ENCODE measurements at places on chromosomes 13 and 19.

DNA sequence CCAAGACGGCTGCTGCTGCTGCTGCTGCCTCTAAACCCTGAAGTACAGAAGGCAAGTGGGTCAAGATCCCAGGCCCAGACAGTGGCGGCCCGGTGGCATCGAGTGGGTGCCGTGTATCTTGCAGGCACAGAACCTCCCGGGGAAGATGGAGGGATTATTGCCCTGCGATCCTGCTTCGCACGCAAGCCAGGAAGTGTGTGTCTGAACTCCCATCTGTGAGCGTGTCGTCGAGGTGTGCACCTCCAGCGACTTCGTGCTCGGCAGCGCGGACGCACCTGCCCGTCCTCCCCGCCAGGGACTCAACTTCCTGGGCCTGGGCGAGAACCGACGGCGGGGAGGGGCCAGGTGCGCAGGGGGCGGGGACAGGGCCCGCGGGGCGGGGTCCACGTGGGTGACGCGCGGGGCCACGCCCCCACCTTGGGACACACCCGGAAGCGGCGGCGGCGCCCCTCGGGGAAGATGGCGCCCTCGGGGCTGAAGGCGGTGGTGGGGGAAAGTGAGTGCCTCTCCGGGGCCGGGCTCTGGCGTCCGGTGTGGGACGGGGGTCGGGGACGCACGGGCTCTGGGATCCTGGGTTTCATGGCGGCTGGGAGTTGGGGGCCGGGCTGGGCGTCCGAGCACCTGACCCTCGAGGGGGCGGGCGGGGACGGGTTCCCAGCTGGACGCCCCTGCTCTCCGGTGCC, at the start of gene STXBP2:
STXBP2 (plus strand) TSS at position 420 of the 683 bp plus-strand sequence; CDS start at position 460, 40 bp downstream.
- peak; percentile 81 for DNase-seq

GRCh38 chr13:112072534-112073244, 5.7 kb downstream of the SOX1 start:
- no peak for DNase-seq

DNA sequence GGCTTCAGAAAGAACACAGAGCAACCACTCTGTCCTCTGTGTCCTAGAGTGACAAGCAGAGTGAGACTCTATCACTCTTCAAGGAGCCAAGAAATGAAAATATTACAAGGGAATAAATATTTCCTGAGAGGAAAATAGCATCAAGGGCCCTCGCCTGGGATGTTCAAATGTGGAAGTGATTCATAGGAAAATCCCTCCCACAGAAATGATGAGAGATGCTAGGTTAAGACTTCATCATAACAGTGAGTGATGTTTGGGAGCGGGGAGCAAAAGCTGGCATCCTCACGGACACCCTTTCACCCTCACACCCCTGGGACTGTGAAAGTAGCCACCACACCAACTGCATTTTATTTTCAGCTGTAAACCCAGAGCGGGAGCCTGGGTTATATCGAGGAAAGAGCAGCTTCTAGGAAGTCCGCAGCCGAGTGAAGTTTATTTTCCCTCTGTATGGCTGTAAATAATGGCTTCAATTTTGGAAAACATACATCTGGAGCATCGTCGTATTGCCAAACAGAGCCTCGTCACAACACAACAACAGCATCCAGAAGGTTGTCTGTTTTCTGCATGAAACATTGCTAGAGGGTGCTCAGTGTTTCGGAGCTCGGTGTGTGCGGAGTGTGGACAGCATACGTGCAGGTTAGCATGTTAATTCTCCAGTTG, 54.8 kb downstream of the DLEU7 start:
- DNase-seq, result no peak

DNA sequence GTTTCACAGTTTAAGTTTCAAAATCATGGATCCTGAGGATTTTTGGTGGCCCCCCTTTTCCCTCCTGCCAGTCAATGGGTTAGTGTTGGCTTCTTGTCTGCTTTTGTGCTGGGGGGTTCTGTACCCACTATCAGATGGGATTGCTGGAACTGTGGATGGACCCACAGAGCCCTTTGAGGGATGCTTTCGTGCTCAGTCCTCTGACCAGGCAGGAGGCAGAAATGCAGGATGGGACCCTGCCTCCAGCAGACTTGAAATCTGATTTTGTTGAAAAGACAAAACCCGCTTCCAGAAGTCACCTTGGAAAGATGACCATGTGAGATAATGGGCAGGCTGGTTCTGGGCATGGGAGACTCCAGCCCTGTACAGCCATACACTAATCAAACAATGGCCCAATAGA, 408.9 kb downstream of the ZNF536 start:
- no peak for DNase-seq

GRCh38 chr19:35796645-35797542, 15.8 kb downstream of the PRODH2 start:
- no peak for DNase-seq

- peak; percentile 25 for DNase-seq
These were observed 68.7 kb downstream of the ZAR1L start for GRCh38 chr13:32246468-32246867.
